ENCODE measurements at places on chromosomes 3 and 15.

- no peak for DNase-seq
These were observed 567 bp downstream of the ADAMTS9 start for GRCh38 chr3:64687086-64687780.

GRCh38 chr15:100786139-100786531 is 93.5 kb upstream of the ALDH1A3 start:
- no peak for DNase-seq

- DNase-seq = no peak
These were observed 34.0 kb upstream of the CCDC174 start for GRCh38 chr3:14617508-14618023.

DNA sequence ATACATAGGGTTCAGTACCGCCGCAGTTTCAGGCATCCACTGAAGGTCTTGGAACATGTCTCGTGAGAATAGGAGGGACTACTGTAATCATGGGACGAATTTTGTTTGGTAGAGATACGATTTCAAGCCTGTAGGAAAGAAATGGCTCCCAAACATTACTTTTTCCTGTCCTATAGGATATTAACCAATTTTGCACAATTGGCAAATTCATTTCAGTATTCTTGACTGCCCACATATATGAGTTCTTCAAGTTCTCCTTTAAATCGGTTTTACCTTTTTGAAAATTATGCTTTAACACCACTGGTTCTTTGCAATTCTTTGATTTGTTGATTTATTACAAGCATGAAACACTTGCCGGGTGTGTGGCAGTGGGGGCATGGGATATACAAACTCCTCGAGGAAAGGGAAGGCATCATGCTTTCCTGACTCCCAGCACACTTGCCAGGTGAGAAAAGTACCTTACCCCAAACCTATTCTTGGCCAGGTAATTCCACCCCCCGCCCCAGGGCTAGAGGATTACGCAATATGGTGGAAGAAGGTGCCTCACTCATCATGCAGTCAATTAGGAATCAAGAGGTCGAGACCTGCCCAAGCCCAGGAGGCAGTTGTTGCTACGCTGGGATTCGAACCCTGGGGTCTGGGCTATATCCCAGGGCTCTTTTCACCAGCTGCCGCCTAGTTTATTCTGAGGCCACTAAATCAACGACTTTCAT is 584 bp upstream of the LARS2 start:
- DNase-seq = no peak

DNA sequence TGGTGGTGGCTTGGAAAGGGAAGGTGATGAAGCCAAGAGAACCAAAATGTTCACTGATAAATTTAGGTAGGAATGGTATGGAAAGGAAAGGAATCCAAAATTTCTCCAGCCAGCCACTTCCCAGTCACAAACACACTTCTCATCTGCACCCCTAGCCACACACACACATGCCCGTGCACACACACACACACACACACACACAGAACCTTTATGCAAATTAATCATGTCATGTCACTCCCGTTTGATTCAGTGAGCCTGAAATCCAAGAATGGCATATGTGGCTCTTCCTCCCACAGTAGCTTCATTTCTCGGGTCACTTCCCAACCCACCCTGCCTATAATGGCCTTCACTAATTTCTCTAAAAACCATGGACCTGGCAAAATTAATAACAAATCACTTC is 3.1 kb upstream of the HLTF start:
- DNase-seq = no peak

GRCh38 chr3:111936191-111936841 is 42.5 kb upstream of the ABHD10 start:
- peak; percentile 48 for DNase-seq

DNA sequence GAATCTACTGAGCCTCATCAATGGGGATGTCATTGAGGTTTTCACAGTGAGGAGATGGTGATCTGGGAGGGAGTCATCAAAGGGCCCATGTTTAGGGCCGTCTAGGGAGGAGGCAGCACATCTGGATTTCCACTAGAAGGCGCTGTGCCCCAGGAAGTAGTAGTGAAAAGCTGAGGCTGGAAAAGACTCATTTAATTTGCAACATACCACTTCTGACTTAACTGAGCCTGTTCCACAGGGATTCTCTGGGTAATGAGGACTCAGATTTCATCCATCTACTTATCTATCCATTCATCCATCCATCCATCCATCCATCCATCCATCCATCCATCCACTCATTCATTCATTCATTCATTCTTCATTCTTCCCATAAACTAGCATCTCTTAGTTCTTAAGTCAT is 17.4 kb upstream of the SHF start:
- peak; percentile 69 for DNase-seq

GRCh38 chr3:53790470-53790869 is 55.7 kb downstream of the CHDH start:
- DNase-seq = no peak

- DNase-seq = no peak
These were observed 4.5 kb upstream of the LCTL start for GRCh38 chr15:66570327-66570726.

DNA sequence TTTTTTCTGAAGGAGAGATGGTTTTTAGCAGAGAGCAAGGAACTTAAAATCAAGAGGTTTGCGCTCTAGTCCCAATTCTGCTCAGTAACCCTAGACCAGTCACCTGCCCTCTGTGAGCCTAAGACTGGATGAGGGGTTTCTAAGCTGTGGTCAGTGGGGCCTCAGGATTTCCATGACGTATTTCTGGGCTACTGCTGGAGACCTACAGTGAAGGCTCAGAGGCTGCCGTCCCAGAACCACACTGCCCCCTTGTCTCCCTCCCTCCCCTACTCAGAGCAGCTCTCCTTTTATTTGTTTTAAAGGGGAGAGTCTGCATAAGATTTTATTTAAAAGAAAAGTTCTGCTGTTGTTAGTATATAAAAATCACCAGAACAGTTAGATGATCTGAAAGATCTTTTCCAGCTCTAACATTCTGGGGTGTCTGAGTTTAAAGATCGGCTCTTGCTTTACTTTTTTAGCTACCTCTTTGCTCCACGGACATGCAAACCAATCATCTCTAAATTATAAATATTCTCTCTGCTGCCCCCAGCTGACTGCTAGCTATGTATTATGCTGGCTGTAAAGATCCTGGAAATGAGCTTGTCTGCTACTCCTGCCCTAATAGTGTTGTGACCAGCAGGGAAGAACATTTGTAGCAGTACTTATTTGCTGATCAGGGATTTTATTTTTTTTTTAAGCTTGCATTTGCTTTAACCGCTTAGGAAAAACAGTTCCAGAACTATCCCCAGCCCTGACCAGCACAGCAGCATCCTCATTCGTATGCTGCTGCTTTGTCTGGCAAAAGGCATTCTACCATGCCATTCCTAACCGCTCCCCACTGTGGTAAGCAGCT is 28.6 kb upstream of the NDUFB4 start:
- DNase-seq = no peak

DNA sequence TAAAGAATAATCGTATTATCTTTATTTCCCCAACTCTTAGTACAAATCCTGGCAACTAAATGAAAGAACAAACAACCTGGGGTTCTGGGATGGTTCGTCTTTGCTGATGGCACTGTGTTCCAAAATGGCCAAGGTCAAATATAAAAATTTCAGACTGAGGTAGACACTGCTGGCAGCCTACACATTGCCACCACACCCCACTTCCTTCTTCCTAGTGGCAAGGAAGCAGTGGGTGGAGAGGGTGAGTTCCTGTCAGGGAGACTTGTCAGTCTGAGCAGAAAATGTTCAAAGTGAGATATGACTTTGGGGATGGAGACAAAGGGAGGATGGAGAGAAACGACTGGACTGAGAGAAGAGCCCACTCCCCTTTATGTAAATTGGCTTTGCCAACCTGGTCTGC is 69.6 kb downstream of the LMCD1 start:
- DNase-seq = no peak

DNA sequence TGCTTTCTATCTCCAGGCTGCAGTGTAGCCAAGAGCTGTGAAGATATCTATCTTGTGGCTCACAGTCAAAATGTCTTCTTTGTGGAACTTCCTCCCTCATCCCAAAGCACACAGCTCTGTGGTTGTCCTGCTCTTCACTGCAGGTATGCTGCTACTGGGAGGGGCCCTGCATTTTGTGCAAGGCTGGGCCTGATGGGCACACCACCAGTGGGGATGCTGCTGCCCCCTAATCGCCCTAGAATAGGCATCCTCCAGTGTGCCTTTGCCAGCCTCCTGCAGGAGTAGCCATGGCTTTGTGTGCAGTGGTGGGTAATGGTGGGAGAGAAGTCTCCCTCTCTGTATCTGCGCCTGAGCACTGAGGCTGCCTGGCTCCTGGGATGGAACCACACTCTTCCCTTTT is 297.3 kb downstream of the DOCK3 start:
- no peak for DNase-seq

- no peak for DNase-seq
These were observed 68.5 kb downstream of the SLC7A14 start for GRCh38 chr3:170517242-170517945.

- DNase-seq = no peak
These were observed 47.4 kb downstream of the EXOG start for GRCh38 chr3:38543586-38543985.

- DNase-seq = no peak
These were observed 746.6 kb upstream of the CFAP20DC start for GRCh38 chr3:59796456-59796855.

DNA sequence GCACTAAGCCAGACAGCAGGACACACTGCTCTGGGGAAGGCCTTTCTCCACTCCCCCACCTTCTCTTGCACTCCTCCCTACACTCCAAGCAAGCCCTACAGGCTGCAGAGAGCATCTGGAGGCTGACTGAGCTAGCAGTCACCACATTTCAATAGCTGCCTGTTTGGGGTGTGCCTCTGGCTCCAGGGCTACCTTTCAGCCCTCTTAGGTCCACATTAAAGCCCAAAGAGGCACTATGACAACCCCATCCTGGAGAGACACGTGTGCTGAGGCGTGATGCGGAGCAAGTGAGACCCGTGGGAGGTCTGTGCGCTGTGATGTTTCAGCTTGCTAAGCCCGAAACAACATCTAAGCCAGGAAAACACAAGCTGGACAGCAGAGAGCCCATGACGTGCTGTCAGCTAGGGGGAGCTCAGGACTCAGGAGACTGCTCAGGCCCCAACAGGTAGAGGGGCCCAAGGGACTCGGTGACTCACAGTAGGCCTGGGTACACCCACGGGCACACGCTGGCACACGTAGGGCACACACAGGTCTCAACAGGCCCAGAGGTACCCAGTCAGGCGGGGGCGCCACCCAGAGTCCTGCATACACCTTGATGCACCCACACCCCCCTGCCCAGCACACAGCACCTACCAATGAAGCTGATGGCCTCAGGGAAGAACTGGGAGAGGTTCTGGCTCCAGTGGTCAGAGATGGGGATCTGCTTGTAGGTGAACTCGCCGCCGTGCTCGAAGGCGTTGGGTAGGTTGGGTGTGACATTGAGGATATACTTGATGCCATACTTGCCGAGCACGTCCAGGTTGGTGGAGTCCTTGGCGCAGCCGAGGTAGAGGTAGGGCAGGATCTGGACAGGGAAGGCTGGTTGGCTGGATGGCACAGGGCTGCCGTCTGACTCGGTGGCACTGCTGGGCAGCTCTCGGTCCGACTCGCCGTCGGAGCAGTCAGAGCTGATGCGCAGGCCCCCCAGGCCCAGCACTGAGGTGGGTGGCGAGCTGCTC is 2.8 kb downstream of the DUSP7 start:
- DNase-seq = peak; percentile 49

GRCh38 chr3:151034303-151034702 is 51.2 kb upstream of the MED12L start:
- DNase-seq = no peak

DNA sequence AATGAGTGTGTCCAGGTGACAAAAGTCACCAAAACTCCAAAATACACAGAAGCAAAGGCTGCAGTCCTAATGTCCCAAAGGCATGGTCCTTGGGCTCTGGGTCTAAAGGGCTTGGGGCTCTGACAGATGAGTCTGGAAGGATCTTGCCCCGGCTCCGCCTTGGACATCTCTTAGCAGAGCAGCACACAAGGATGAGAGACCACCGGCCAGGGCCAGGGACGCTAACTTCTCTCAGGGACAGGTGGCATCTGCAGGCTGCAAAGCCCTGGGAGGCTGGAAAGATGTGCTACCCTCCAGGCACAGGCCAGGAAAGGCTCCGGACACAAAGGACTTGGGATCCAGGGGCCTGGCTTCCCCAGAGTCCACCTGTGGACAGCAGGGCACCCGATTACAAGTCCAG is 14.1 kb upstream of the SHISA5 start:
- no peak for DNase-seq

DNA sequence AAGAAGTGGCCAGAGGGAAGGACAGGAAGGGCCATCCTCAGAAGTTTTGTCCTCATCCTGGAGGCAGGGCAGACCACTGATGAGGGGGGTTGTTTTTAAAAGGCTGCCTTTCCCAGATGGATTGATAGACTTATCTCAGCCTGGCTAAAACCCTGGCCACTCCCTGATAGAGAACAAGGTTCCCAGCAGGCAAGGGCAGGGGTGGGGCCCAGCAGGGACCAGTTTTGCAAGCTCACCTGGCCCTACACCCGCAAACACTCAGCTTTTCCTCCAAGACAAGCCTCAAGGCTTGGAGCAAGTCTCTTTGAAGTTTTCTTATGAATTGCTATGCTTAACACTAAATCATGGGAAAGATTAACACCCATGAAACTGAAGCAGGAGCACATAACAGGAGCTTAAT is 9.1 kb downstream of the LIPC start:
- no peak for DNase-seq

DNA sequence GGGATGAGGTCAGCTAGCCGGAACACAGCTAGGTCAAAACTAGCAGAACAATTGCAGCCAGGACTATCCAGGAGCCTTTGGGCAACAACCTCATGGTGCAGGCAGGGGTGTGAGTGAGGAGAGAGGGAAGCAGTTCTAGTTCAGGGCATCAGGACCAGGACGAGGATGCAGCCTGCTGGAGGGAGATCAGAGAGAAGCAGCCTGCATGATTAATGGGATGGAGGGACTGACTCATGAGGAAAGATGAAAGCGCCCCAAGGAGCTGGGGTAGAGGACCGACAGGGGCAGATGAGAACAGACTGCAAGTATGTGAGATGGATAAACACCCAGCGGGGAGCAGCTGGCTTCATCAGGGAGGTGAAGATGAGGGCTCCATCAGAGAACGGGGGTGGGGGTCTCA is 37.9 kb upstream of the LRTM1 start:
- DNase-seq = peak; percentile 65

GRCh38 chr3:105365391-105366325 is 1.1 kb upstream of the ALCAM start:
- peak; percentile 28 for DNase-seq
